ENCODE measurements at places on chromosomes 11 and 22.
A peak's percentile ranks its signal among the peaks of the same experiment; 100 is the strongest.

GRCh38 chr11:124846070-124846673 lies 19.1 kb upstream of the ROBO3 start:
- no peak for DNase-seq

GRCh38 chr22:37701141-37701786 lies 4.4 kb downstream of the TRIOBP start:
- DNase-seq: no peak

DNA sequence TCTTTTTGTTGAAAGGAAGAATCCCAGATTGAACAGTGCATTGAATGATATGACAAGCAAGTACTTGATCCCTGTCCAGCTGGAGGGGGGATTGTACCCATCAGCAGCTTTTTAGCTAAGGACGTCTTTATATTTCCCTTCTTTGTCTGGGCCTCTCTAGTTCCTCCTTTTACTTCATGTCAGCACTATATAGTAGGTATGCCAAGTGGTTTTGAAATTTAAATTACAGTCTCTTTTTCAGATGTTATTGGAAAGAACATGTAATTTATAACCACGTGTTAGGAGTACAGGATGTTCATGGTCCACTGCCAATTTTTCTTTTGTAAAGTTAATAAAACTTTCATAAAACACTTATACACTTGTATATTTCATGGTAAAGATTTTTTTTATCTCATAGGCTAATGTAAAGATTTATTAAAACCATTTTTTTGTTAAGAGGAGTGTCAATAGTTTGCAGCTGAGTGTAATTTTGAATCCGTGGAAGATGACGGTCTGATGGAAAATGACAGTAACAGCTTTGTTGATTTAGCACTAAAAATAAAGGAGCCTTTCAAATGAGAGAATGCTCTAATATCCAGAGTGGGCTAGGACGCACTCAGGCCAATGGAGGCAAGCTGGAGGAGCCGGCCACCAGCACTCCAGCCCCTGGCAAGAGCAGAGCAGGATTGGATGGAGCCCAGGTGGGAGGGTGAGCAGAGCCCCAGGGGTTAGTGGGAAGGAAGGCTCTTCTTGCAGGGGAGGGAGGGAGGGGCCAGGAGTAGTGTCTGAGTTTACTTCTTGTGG lies 488.3 kb downstream of the INSC start:
- no peak for DNase-seq

GRCh38 chr11:92717240-92717639 lies 252.2 kb upstream of the MTNR1B start:
- DNase-seq: peak; percentile 50

DNA sequence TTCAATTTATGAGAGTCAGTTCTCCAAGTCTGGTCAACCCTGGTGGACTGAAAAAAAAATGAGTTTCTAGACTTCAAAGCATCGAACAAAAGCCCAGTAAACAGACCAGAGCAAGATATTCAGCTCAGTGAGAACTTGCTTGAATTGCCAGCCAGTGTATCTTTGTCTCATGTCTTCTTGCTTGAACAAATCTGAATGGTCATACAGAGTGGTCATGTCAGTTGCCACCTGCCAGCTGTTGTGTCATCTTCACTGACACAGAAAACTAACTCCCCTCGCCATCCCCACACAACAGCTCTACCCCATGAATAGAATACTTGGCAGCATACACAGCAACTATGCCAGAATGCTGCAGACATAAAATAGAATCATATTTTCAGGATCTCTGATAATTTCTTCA lies 27.5 kb upstream of the CALCB start:
- DNase-seq: no peak

GRCh38 chr11:9884601-9885000 lies 220.7 kb downstream of the SWAP70 start:
- DNase-seq: no peak

DNA sequence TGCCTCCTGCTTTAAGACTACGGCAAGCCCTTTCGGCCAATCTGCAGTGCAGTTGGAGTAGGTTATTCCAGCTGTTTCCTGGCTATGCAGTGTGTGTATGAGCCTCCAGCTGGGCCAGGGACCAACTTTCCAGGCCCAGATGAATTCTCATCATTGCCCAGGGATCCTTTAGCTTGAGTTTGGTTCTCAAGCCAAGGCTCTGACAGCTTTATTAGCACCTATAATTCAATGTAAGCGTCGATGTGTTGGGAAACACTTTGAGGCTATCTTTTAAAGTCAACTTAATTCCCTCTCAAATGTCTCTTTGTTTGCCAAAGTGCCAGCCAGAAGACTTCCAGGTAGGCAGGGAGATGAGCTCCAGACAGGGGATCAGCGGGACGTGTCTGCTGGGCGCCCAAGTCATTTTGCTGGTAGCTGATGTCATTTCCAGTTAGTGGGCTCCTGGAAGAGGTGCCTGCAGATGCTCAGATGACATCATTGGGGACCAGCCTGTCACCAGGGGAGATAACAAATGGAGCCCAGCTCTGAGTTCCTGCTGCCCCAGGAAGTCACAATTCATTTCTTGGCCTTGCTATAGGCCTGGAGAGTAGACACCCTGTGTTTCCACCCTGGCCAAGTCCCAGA lies 520.4 kb downstream of the SOX6 start:
- DNase-seq: no peak

- no peak for DNase-seq
These were observed 6.2 kb downstream of the TBX1 start for GRCh38 chr22:19766511-19767426.

GRCh38 chr11:122439866-122440810 lies 215.4 kb upstream of the UBASH3B start:
- DNase-seq: no peak

GRCh38 chr11:120707098-120707497 lies 195.6 kb downstream of the GRIK4 start:
- no peak for DNase-seq

GRCh38 chr11:113341388-113342165 lies 27.2 kb downstream of the TTC12 start:
- no peak for DNase-seq

DNA sequence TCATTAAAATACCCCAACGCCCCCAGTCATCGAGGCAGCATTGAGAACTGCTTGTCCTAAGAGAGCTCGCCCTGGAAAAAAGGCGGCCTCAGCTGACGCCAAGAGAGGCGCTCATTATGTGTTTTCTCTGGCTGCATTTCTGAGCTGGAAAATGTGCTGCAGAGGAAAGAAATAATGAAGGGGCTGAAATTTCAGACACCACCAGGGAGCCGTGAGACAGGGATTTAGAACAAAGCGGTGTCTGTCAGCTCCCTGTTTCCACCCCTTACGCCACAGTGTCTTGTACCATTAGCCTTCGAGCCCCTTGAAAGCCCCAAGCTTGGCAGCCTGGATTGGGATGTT lies 14.4 kb downstream of the USH1C start:
- no peak for DNase-seq

DNA sequence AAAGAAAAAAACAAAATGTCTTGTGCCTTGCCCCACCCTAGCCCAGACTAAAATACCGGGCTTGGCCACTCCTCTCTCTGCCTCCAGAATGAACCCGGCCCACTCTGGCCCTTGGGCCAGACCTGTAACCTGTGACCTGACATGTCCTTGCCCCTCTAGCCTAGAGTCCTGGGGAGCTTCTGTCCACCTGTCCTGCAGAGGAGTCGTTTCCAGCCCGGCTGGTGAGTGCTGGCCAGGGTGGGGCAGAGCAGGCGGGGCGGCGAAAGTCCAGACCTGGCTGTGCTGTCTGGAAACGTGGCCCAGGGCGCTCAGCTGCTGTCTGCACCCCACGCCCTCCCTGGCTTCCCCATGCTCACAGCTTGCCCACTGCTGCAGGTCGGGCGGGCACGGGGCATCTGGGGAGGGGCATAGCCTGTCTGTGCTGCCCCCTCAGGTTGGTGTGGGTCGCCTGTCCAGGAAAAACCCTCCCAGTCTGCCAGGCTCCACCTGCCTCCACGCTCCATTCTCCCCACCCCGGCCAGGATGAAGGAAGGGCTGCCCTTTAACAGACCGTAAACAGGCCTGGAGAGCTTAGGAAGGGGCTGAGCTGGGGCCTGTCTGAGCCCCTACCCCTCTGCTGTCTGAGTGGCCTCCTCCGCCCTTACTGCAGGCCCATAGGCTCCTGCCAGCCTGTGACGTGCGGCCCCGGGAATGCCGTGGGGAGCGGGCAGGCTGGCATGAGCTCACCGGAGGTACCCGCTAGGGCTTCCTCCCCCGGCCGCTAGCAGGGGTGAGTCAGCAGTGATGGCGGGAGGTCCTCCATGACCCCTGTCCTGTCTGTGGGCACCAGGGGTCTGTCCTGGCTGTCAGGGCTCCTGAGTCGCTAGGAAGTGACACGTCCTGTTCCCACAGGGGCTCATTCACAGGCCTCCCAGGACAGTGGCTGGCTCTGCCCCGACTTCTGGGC lies 1.9 kb downstream of the CD151 start:
- no peak for DNase-seq

GRCh38 chr11:109512249-109512648 lies 90.3 kb downstream of the C11orf87 start:
- no peak for DNase-seq

DNA sequence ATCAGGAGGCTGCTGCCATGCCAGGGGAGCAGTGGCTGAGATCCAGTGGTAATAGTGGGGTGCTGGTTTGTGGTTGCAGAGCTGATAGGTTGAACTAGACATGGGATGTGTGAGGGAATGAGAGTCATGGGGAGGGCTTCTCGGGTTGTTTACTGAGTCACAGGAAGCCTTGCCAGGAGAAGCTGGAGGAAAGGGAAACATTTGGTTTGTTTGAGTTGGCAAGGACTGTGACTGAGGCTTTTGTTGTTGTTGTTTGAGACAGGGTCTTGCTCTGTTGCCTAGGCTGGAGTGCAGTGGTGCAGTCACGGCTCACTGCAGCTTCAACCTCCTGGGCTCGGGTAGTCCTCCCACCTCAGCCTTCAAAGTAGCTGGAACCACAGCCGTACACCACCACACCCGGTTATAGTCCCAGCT lies 49.3 kb downstream of the CABIN1 start:
- no peak for DNase-seq

GRCh38 chr11:8707541-8708191 lies 25.1 kb downstream of the RPL27A start:
- no peak for DNase-seq

DNA sequence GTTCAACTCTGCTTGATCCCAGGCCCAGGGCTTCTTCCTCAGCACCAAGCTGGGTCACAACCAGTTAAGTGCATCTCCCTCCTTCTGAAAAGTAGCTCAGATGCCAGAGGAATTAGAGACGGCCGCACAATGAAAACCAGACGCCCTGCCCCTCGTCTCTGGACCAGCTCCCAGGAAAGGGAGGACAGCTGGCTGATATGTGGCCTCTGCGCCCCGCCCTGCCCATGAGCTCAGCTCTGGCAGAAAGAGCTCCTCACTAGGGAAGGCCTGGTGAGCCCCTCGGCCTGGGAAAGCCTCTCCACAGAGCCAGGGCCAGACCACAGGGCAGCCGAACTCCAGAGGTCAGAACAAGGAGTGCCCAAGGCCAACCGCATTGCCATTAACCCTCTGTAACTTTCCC lies 18.1 kb upstream of the SCGB1A1 start:
- no peak for DNase-seq

GRCh38 chr11:30992513-30992849 lies 377.1 kb downstream of the DCDC1 start:
- no peak for DNase-seq

DNA sequence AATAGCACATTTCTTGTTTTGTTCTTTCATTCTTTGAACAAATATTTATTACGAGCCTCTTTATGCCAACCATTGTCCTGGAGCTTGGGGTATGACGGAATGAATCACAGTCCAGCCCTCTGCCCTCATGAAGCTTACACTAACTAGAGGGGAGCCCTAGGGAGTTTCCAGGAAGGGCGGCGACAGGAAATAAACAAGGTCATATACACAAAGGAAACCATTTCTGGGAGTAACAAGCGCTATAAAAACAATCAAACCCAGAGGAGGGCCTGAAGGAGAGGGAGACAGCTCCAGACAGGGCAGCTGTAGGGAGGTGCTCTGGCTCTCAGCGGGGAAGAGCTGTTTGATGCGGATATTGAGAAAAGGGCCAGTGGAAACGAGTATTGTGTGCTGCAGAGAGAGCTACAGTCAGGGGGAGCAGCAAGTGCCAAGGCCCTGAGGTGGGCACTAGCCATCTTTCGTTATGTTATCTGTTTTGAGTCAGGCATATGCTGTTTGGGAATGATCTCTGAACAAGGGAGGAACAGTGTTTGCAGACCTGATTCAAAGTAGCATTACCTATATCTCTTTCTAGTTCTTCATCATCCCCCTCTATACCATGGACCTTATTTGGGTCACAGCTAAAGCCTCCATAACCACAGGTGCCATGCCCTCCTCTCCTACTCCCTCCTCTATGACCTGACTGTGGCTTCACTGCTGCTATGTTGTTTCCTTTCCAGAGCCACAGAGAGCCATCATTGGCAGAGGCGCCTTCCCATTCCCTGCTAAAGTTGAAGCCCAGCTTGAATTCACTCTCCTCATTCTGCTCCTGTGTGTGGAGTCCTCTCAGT lies 15.3 kb upstream of the ZBTB16 start:
- no peak for DNase-seq

- DNase-seq: peak; percentile 66
These were observed at the start of gene GPR137 for GRCh38 chr11:64284962-64285884. TSS of gene GPR137 (plus strand) at chr11:64285848. CDS start at chr11:64286525, 677 bp downstream.

DNA sequence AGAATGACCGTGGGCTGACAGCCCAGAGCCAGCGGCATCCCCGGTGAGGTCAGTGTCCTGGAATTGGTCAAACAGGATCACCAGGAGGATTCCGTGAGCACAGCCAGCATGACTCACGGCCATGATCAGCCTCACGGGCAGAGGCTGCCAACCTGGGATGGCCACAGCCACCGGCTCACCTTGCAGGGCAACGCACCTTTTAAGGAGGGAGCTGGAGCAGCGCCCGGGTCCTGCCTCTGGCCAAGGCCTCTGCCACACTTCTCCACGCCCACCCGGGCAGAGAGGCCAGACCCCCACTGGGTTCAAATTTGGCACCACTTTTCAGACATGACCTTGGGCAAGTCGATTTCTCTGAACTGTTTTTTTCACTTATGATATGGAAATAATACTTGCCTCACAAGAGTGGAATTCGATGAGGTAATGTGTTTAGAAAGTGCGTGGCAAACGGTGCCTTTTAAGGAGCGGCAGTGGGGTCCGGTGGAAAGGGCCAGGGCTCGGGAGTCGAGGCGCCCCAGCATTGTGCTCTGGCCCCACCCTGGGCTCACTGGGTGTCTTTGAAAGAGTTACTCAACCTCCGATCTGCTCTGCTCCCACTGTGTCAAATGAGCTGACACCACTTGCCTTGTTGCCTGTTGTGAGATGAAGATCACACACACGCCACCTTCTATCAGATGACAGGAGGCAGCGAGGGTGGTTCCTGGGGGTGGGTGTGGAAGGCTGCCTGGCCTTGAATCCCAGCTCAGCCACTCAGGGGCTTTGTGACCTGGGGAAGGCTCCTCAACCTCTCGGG lies 16.0 kb downstream of the TXN2 start:
- no peak for DNase-seq

Measured in COR-L47 (cell line).